ENCODE measurements at places on chromosomes 4 and X.

DNA sequence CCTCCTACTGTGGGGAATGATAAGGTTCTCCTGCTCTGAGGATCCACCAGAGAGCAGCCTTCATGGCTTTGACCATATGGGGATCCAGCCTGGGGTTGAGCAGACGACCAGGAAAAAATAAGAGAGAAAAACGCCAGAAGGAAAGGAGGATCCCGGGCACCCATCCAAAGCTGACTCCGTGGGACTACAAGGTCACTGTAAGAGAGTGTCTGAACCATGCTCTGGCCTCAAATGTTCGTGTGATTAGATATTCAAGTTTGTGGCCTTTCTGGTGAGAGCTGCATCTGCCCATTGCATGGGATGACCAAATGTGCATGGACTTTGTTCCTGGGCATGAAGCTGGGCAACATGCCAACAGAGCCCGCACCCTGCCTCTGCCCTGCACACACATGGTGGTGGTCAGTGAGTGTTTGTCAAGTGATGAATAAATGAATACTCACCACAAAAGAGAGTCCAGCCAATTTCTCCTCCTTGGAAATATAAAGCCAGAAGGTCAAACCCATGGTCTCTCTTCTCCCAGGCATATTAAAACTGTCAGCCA is 346.0 kb upstream of the GATB start:
- no peak for DNase-seq

GRCh38 chr4:182521011-182521410 is 277.8 kb downstream of the TENM3 start:
- no peak for DNase-seq

DNA sequence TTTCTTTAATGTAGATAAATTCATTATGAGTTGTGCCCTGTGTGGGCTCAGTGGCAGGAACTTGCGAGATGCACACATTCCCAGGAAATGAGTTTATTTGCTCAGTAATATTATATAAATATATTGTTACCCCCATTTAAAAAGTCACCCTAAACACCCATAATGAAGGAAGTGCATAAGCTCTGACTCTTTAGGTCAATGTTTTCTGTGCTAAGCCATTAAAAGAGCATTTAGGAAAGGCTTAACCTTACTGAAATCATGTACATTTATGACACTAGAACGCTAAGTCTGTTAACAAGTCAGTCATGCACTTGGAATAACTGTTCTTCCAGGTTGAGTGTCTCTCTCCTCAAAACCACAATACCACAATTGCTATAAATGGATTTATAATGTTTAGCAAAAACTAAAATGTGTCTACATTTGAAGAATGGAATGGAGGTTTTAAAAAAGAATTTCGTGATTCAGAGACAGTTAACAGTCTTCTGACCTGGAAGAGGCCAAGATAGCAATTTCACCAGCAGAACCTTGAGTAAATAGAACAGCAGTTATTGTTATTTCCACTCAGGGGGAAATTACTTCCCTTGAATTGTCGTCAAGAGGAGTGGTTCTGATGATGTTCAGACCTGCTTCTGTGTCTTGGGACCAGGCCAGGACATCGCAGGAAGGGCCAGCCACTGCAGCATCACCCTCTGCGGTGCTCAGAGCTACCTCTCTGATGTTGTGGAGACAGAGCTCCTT is 91.1 kb upstream of the VEGFC start:
- DNase-seq: no peak

DNA sequence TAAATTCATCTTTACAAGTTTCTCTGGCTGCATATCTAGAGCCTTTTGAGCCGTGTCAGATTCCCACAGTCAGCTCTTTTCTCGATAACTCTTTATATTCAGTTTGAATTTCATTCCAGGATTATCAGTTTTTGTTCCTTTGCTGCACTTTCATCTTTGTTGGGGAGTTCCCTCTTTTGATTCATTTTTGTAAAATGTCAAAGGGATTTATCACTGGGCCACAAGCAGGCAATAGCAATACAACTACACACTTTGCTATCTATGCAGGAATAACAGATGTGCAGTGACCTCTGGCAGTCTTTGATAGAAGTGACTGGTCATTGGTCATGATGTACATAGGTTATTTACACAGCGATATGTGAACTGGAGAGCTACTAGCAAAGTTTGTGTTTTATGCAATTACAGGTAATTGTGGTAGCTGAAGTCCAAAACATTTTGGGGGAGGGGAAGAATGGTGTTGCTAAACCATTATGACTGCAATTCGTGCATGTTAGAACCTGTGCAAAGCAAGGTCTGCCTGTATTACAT is 43.8 kb downstream of the HPGDS start:
- DNase-seq: no peak

DNA sequence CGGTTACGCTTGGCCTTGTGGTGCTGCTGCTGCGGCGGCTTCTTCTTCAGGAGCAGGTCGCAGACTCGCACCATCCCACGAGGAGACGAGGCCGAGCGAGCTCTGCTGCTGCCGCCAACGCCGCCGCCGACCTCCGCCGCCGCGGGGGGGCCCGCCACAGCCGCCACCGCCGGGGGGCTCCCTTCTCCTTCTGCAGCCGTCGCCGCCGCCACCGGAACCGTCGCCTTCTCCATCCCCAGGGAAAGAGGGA is 237 bp downstream of the ANKRD17 start:
- no peak for DNase-seq

DNA sequence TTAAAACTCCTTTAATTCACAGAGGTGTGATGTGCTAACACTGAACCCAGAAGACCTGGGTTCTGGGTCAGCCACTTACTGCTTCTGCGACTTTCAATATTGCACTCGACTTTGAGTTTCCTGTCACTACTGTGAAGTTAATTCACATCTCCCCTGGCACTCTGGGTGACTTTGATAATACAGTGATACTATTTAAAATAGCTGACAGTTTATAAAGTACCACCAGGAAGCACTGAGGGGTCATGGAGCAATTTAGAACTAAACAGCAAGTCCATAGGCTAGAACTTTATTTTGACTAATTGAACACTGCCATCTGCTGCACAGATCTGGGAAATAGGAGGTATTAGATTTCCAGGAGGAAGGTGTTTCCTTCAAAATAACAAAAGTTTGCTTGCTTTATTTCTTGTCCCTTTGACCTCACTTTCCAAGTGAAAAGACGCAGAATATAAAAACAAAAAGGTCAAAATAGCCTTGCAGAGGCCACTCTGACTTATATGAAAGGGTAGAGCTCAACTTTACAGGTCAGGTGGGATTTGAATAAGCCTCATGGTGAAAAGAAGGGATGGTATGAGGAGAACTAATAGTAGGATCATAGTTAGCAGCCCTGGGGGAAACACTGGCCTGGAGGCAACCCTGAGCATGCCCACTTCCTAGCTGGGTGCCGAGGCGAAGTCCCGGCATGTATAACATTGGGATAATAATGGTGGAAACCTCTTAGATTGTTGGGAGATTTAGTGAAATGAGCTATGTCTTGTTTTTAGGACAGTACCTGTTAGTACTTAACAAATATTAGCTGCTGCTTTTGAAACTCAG is 53.4 kb downstream of the ZNF518B start:
- no peak for DNase-seq

GRCh38 chrX:121558886-121559285 is 511.5 kb downstream of the GLUD2 start:
- no peak for DNase-seq

DNA sequence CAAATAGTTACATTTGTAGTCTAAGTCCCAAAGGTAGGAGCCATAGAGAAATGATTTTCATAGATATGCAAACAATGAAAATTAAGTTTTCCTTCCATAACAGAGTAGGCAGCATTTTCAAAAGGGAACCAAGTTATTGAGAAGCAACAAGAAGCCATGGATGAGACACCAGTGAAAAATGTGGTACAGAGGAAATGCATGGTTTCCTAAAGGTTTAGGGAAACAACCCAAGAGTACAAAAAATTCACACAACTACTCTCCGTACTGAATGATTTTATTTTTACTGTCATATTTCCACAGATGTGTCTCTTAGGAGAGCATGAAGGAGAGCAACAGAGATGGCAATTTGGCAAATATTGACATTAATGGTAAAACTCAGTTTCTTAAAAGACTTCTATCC is 1408.9 kb upstream of the PCDH7 start:
- no peak for DNase-seq

- DNase-seq: peak; percentile 29
Observed at GRCh38 chr4:185183622-185184281, 20.0 kb downstream of the CFAP97 start.

DNA sequence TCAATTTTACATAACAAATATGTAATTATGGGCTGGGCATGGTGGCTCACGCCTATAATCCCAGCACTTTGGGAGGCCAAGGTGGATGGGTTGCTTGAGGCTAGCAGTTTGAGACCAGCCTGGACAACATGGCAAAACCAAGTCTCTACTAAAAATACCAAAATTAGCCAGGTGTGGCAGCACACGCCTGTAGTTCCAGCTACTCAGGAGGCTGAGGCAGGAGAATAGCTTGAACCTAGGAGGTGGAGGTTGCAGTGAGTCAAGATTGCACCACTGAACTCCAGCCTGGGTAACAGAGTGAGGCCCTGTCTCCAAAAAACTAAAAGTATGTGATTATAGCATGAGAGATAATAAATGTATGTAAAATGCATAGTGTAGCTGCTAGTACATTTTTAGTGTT is 229.0 kb downstream of the PPARGC1A start:
- DNase-seq: no peak

GRCh38 chrX:29376584-29376983 is 789.3 kb downstream of the IL1RAPL1 start:
- DNase-seq: no peak

- no peak for DNase-seq
Observed at GRCh38 chr4:1337376-1337831, 9.6 kb upstream of the UVSSA start.

GRCh38 chrX:80578517-80579105 is 158.4 kb downstream of the TENT5D start:
- peak; percentile 31 for DNase-seq

DNA sequence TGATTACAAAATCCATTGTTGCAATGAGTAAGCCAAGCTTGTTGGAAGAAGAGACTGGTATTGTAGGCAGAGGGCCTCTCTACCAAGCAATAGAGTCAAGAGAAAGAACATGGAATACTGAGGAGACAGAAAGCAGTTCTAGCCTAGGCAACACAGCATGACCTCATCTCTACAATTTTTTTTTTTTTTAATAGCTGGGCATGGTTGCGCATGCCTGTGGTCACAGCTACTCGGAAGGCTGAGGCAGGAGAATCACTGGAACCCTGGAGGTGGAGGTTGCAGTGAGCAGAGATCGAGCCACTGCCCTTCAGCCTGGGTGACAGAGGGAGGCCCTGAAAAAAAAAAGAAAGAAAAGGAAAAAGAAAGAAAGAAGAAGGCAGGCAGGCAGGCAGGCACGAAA is 11.7 kb upstream of the ZBTB33 start:
- no peak for DNase-seq

All from HEK293T (cell line).